ENCODE measurements at places on chromosomes 2 and 18. TPM values are rescaled to one million over a fixed set of nuclear protein-coding genes. Genes with fewer than 3 reads are reported as not detected.
A peak's percentile ranks its signal among the peaks of the same experiment; 100 is the strongest.

RALBP1 gene
- 51.6 TPM for total RNA-seq

NEU2 gene
- total RNA-seq, result not detected

TBR1 gene
- total RNA-seq, result not detected

IMPACT gene
- 38.2 TPM for total RNA-seq

C1GALT1C1L gene
- 1.2 TPM for total RNA-seq

PROKR1 gene
- total RNA-seq, result 6.9 TPM

ZNF532 gene
- total RNA-seq, result 7.3 TPM

ARHGAP28 gene
- total RNA-seq, result 1.8 TPM

NPHP1 gene
- total RNA-seq, result 2.6 TPM

SOX11 gene
- total RNA-seq, result not detected

DNA sequence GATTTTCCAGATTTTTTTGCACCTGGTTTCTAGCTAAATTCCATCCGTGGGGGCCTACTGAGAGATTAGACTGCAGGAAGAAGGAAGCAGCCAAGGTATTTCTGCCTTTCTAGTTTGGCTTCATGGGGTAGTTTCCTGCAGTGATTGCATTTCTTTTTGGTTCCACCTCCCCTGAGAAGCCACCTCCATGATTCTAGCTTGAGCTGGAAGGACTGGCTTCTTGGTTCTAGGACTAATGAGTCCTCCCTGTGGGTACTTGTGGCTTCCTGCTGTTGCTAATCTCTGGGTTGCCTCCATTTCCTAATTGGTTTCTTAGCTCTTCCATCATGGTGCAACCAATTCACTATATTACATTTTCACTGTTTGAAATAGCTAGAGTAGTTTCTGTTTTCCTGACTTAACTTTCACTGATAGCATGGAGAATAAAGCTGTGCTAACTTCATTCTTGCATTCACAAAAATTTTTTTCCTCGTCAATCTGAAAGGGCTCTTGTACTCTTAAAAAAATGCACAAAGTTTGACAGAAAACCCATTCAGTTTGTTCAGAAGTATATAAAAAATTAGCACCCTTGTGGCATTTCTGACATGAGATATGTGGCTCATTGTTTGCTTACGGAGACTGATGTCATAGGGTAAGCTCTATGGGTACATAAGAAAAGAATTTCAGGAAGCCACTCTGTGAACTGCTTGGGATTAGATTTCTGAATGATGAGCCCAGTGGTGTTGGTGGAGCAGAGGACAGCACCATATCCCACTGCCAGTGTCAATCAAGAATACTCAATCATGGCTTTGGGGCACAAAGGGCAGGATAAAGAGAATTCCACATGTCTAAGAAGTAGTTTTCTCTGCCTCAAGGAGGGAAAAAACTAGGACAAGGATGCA is 242.8 kb upstream of the RBMS1 start:
- peak; percentile 42 for DNase-seq

- DNase-seq, result no peak
Observed at GRCh38 chr2:96396095-96396494, 60.5 kb downstream of the NCAPH start.

GRCh38 chr2:60554646-60555065 is 1.2 kb upstream of the BCL11A start:
- DNase-seq, result no peak

DNA sequence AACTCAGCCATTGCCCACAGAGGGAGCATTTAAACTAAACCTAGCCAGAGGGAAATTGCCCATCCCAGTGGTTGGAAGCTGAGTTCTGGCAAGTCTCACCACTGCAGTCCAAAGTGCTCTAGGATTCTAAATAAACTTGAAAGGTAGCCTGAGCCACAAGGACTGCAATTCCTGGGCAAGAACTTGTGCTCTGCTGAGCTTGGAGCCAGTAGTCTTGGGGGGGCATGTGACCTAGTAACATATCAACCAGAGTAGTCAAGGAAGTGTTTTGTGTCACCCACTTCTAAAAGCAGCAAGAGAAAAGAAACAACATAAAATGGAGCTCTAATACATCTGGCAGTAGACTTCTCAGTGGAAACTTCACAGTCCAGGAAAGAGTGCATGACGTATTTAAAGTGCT is 167.0 kb downstream of the PTH2R start:
- DNase-seq, result no peak

GRCh38 chr2:26636935-26637334 is 4.2 kb downstream of the CIB4 start:
- DNase-seq, result peak; percentile 44

- DNase-seq, result peak; percentile 82
Observed at GRCh38 chr2:239226677-239227581, 173.9 kb downstream of the HDAC4 start.

- DNase-seq, result no peak
Observed at GRCh38 chr2:237885111-237885930, 25.9 kb downstream of the RAMP1 start.

DNA sequence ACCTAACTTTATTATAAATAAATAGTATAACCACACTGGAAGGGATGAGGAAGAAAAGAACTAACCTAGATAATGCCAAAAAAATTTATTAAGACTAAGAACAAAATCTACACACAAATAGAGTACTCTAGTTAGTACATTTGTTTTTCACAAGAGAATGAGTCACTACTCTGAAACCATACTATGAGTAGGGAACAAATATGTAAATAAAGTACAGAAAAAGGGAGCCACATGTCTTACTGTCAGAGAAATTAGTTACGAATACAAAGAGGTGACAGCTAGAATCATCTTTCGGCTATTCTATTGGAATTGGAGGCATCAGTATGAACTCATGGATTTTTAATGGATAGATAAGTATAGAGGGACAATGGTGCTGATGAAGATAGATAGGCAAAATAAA is 150.5 kb downstream of the COPS8 start:
- DNase-seq, result no peak

DNA sequence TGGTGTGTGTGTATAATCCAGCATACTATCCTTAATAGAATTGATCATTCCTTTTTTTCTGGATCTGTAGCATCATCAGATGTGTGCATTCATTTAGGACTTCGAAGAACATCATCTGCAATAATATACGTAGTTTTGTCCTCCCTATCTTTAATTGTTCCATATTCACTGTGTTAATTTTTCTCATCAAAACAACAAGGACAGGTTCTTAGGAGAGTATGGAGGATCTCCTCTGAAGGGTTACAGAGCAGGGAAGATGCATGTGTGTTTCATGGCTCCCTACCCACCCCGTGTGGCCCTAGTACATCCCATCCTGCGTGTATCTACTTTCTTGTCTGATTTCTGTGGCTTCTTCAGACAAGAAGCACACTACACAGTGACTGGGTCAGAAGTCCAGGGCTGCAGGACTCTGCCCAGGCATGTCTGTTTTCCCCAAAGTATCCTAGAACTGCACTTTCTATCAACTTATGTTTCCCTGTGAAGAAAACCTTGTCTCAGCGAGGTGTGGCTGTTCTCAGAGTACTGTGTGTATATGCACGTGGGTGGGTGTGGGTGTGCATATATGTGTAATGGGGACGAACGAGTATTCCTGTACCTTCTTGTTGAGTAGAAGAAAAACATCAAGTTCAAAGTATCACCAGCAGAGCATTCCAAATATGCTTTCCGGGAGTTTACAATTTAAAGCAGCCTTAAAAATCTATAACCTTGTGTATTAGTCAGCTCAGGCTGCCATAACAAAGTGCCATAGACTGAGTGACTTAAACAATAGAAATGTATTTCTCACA is 220.4 kb upstream of the FOSL2 start:
- DNase-seq, result no peak

- DNase-seq, result no peak
Observed at GRCh38 chr2:157076526-157077161, 180.9 kb upstream of the GALNT5 start.

DNA sequence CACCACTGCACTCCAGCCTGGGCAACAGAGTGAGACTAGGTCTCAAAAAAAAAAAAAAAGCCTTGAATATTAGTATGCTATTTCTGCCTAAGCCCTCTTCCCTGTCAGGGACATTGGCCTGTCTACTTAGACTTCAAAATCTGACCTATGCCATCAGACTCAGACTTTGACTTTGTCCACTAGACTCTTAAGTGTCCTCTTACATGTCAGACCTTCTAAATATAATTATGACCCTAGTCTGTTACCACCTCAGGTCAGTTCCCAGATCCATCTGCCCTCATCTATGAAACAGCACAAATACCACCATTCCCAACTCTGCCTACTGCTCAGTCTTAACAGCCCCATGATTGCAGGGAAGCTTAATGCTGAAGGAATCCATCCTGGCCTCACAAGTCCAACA is 244.6 kb downstream of the ZEB2 start:
- DNase-seq, result no peak

GRCh38 chr2:133581010-133581760 is 12.9 kb upstream of the NCKAP5 start:
- no peak for DNase-seq

GRCh38 chr18:76430636-76431035 is 64.4 kb downstream of the ZNF516 start:
- no peak for DNase-seq

- DNase-seq, result no peak
Observed at GRCh38 chr2:223641082-223641481, 38.9 kb upstream of the SCG2 start.

DNA sequence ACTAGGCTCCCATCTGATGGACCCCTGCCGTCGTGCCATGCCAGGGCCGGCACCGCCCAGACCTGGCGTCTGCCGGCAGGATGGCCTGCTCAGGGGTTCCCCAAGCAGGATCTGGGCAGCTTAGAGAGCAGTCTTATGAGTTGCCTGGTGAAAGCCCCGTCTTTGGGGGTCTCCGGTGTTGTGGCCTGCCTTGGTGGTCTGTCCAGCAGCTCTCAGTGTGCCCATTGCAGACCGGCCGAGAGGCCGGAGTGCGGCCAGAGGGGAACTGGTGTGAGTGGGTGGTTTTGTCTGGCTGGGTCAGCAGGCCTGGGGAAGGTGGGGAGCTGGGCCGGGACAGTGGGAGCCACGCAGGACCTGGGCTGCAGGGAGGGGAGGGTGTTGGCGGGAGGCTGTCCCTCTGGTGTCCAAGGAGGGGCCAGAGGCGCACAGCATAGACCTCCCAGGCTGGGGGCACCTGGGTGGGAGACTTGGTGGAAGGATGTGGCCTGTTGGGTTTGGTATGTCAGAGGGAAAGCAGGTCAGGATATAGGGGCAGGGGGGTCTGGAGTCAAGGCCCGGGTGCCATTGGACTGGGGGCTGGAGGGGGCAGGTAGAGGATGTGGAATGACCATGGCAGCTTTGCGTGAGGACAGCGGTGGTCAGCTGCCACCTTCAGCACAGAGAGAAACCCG is 16.5 kb downstream of the GPC1 start:
- no peak for DNase-seq

- no peak for DNase-seq
Observed at GRCh38 chr2:234172066-234172465, 121.6 kb downstream of the SPP2 start.

DNA sequence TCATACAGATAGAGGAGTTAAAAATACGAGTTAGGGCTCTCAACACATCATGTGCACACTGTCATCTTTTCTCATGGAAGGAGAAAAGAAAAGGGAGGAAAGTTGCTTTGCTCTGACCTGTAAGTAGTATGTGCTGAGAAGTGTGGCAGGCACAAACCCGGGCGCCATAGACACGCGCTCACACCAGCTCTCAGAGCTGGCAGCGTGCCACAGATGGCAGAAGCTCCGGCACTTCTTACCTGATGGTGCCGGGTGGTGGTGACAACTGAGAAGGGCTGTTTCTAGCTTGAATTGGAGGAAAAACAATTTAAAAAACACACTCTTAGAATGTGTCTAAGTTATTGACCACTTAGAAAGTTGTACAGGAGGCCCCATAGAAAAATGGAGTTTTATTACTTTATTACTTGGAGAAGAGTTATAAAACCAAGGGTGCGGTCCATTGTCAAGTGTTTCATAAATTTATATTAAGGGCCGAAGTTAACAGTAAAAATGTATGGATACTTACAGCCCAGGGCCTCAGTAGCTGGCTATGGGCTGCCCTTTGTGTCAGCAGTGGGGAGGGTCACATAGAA is 92.2 kb downstream of the DPP4 start:
- DNase-seq, result no peak

DNA sequence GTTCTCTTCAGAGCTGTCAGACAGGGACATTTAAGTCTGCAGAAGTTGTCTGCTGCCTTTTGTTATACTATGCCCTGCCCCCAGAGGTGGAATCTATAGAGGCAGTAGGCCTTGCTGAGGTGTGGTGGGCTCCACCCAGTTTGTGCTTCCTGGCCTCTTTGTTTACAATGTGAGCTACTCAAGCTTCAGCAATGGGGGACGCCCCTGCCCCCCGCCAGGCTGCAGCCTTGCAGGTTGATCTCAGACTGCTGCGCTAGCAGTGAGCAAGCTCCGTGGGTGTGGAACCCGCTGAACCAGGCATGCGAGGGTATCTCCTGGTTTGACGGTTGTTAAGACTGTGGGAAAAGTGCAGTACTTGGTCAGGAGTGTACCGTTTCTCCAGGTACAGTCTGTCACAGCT is 24.0 kb upstream of the PAIP2B start:
- DNase-seq, result no peak

DNA sequence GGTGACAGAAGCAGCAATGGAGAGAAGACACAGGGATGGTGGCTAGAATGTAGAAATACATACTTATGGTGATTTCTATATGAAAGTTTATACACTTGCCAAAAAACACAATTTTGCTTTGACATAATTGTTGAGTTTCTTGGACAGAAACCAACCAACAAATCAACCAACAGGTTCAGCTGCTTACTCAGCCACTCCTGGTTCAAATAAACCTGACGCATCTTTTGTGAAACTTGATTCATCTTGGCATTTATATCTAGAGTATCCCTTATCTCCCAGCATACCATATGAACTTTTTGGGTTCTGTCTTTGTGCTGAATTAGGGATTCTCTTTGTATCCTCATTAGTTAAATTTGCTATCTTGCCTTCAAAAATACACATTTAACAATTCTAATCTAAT is 54.1 kb upstream of the ERBB4 start:
- no peak for DNase-seq

- DNase-seq, result peak; percentile 94
Observed at GRCh38 chr2:172052000-172052983, 33.0 kb upstream of the DLX1 start.

GRCh38 chr2:222671259-222672067 is at the start of gene MOGAT1:
MOGAT1 (plus strand) TSS chr2:222671658; CDS start chr2:222671786, 128 bp downstream.
- DNase-seq, result no peak

DNA sequence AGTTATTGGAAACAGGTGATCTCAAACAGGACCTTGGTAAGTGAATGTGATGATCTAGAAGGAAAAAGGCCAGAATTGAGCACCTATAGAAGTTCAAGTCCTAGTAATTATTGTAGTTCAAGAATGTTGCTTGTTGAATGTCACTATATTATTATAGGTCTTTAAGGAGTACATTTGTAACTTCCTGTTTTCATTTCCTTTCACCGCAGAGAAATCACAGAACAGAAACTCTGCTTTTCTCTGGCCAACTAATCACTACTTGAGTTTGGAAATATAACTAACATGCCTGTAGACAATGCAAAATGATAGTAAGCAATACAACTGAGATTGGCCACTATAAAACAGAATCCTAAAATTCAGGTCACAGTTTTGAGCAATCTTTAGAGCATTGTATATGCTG is 61.8 kb upstream of the EFEMP1 start:
- DNase-seq, result no peak
